ENCODE measurements at places on chromosomes 3 and 15. TPM values are rescaled to one million over a fixed set of nuclear protein-coding genes. Genes with fewer than 3 reads are reported as not detected.

ARHGAP31 gene
- 31.4 TPM for total RNA-seq

MCF2L2 gene
- total RNA-seq = not detected

WDR93 gene
- not detected for total RNA-seq

SERINC4 gene
- not detected for total RNA-seq

COL6A5 gene
- not detected for total RNA-seq

TNFAIP8L3 gene
- 2.6 TPM for total RNA-seq

RARB gene
- 52.7 TPM for total RNA-seq

SYNM gene
- total RNA-seq = 37.7 TPM

CTDSPL gene
- total RNA-seq = 80.9 TPM

CAV3 gene
- not detected for total RNA-seq

IQCF5 gene
- not detected for total RNA-seq

MYZAP gene
- 7.6 TPM for total RNA-seq

SH3GL3 gene
- total RNA-seq = not detected

DNA sequence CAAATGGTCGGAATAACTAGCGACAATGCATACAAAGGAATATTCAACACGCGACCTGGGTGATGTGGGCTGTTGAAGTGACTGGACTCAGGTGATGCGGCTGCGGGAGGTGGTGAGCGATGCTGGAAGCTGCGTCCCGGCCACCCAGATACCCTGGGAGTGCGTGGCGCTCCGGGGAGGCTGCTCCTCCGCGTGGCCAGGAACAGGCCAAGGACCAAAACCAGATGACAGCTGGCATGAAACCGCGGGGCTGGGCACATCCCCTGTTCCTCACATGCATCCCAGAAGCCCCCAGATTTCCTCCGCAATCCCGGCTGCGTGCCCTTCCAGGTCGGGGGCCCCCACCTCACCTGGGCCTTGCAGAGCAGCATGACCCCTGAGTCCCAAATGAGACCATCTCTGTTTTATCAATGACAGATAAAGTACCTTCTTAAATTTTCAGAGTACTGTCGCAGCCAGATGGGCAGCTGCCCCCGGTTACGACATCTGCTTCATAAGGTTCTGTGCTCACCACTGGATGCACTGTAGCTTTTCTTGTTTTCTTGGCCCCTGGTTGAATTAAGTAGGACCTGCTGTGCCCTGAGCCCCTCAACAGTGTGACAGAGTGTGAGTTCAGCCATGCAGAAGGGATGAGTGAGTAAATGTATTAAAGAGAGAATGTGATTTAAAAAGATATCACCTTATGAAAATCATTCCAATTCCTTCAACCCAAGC is 278.2 kb downstream of the GABRG3 start:
- no peak for DNase-seq

- DNase-seq = no peak
Observed at GRCh38 chr3:12370758-12371157, 81.9 kb downstream of the PPARG start.

DNA sequence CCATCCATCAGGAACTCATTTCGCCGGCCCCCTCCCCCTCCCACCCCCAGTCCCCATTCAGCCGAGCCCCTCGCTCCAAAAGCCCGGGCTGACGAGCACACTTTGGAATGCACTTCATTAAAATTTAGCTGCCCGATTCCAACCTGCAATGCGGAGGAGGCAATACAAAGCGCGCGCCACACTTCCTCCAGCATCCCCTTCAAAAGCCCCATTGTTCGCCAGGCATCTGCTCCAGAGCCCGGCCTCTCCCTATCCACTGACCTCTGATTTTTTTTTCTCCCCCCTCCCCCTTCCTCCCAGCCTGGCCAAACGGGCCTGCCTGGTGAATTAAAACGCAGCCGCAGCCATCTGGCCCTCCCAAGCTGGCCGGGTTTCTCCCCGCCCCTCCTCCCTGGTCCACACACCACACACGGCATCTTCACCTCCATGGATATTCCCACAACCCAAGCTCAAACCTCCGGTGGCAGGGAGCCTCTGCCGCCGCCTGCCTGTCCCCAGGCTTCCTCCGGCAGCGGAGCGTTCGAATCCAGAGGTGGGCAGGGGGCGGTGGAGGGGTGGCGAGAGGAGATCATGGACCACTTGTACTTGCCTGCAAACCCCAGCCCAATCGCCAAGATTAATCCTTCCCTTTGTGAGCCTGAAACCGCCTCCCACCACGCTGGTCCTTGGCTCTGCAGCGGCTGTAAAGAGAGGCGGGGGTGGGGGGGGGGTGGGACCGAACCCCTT is 441.3 kb downstream of the MAGI1 start:
- DNase-seq = no peak

GRCh38 chr15:28943146-28943545 is 57.4 kb downstream of the APBA2 start:
- peak; percentile 25 for DNase-seq

DNA sequence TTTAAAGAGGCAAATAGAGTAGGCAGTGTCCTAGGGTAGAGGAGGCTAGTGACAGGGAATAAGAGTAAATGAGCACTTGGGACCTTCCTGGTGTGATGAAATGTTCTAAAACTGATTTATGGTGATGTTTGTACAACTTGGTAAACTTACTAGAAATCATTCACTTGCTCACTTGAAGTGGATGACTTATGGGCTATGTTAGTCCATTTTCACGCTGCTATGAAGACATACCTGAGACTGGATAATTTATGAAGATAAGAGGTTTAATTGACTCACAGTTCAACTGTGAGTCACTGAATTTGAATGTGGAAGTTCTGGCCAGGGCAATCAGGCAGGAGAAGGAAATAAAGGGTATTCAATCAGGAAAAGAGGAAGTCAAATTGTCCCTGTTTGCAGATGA is 31.7 kb upstream of the DHX36 start:
- DNase-seq = no peak

- no peak for DNase-seq
Observed at GRCh38 chr15:75542386-75542797, 36.7 kb downstream of the PTPN9 start.

GRCh38 chr3:9550999-9551398 is 2.6 kb downstream of the LHFPL4 start:
- no peak for DNase-seq

GRCh38 chr3:10457560-10457959 is 47.8 kb downstream of the ATP2B2 start:
- no peak for DNase-seq

DNA sequence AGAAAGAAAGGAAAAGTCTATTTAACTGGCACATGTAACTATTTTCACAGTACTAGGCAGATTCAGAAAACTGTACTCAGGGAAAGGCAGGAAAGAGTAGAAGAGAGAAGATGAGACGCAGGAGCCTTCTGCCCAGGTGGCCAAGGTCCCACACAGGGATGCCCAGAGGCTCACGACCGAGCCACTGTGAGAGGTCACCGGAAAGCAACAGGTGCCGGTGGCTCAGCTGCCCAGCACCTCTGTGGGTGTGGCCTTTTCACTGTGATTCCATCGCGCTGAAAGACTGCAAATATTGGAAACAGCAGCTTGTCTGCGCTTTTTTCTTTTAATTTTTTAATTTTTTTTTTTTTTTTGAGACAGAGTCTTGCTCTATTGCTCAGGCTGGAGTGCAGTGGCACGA is 226.8 kb downstream of the OCA2 start:
- no peak for DNase-seq

DNA sequence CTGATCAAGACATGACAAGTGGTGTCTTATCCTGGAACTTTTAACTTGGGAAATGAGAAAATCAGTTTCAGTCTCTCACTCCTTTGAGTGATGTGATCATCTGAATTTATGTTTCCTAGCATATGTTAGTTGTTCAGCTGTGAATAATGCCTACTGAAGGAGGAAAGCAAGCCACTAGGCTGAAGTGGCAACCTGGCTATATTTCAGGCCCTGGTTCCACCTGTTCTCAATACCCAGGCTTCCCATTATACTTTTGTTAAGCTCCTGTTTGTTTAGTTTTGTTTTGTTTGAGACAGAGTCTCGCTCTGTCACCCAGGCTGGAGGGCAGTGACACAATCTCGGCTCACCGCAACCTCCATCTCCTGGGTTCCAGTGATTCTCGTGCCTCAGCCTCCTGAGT is 243.8 kb downstream of the ALCAM start:
- DNase-seq = no peak

GRCh38 chr3:151722856-151723255 is 10.9 kb upstream of the AADACL2 start:
- DNase-seq = no peak

GRCh38 chr15:78083186-78083585 is 5.7 kb upstream of the TBC1D2B start:
- DNase-seq = no peak

GRCh38 chr3:195238586-195239118 is 32.3 kb downstream of the XXYLT1 start:
- no peak for DNase-seq

DNA sequence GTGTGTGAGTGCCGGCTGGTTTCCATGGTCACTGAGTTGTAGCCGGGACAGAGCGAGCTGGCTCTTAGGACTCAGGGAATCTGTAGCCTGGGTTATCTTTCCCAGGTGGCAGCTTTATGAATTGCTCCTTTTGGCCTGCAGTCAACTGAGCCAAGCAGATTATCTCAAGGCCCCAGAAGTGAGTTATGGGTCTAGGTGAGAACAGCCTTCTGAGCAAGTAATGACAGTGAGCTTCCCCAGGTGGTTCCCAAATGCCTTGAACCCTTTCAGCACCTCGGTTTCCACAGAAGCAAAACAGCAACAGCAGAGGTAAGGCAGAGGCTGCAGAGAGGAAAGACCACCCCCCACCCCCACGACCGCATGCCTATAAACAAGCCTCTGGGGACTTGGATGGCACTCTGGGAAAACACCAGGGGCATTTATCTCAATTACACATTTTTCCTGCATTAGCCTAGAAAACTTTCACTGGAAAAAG is 56.7 kb upstream of the DGKG start:
- no peak for DNase-seq

GRCh38 chr15:63473999-63474809 is 30.2 kb upstream of the USP3 start:
- no peak for DNase-seq

DNA sequence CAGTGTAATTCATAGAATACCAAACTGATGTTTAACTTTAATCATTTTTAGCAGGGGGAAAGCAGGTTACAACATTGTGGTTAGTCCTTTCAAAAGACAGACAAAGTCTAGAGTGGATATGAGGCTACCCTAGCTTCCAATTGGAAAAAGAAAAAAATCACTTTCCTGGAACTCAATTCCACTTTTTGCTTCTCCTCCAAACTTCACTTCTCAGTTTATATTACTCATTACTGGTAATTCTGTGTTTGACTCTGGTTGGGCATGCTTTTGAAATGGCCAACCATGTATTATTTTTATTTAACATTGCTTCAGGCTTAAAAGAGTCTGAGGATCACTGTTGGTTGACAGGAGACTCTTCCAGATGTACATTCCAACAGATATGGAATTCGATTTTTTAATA is 84.8 kb downstream of the RAP2B start:
- no peak for DNase-seq

GRCh38 chr3:94304954-94305353 is 242.1 kb downstream of the NSUN3 start:
- DNase-seq = no peak

DNA sequence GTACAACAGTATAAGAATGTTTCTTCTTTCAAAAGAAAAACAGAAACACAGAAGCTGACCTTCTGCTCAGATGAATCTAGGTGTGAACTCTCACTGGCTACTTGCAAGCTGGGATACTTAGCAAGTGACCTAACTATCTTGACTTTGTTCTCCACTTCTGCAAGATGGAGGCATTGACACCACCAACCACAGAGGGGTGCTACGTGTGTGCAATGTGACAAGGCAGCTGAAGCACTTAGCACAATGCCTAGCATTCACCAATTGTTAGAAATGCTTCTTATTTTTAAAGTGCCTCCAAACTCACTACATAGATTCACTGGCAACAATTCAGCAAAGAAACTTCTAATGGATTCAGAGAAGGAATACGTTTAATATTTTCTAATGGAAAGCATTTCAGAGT is 331.4 kb upstream of the WNT5A start:
- DNase-seq = no peak

- DNase-seq = no peak
Observed at GRCh38 chr3:177150218-177150916, 46.9 kb downstream of the TBL1XR1 start.

GRCh38 chr3:130941793-130942192 is 47.9 kb downstream of the ATP2C1 start:
- DNase-seq = no peak

DNA sequence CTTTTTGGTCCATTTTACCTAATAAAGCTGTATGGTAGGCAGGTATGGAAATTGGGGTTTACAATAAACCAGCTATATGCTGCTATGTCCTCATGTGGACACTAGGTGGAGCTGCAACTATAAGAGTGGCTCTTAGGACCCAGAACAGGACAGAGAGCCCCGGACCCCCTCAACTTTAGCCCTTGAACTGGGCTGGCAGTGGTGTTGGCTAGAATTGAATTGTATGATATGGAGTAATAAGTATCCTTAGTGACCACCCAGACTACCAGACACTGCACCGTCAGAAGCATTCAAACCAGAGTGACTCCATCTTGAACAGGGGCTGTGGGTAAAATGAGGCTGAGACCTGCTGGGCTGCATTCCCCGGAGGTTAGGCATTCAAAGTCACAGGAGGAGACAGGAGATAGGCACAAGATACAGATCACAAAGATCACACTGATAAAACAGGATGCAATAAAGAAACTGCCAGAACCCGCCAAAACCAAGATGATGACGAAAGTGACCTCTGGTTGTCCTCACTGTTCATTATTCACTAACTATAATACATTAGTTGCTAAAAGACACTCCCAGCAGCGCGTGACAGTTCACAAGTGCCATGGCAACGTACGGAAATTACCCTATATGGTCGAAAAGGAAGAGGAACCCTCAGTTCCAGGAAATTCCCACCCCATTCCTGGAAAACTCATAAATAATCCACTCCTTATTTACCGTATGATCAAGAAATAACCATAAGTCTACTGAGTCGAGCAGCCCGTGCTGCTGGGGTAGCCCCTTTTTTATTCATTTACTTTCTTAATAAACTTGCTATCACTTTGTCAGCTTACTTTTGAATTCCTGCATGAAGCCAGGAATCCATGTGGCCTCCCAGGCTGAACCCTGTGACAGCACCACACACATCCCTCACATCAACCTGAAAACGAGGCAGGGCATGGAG is 68.7 kb upstream of the BLM start:
- peak; percentile 89 for DNase-seq

- DNase-seq = no peak
Observed at GRCh38 chr3:107619549-107619948, 96.8 kb downstream of the BBX start.

DNA sequence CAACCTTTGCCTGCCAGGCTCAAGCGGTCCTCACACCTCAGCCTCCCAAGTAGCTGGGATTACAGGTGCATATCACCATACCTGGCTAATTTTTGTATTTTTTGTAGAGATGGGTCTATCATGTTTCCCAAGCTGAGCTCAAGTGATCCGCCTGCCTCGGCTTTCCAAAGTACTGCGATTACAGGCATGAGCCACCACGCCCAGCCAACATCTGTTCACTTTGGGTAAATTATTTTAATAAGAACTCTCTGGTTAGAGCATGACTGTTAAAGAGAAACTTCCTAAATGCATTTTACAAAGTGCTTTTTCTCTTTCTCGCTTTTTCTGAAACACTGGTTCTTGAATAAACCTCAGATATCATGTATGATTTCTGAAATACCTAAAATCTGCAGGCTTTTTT is 172.5 kb downstream of the PTPRG start:
- no peak for DNase-seq

All from ascending aorta (tissue), 2 donors.